ENCODE measurements at places on chromosomes 13 and 19. TPM values are rescaled to one million over a fixed set of nuclear protein-coding genes. Genes with fewer than 3 reads are reported as not detected.

The CCDC169 gene
- 0.36 TPM for total RNA-seq

The TNFSF11 gene
- not detected for total RNA-seq

The HSPH1 gene
- total RNA-seq = 107 TPM

The SYCN gene
- total RNA-seq = not detected

The FFAR3 gene
- not detected for total RNA-seq

The TUBB4A gene
- 6.5 TPM for total RNA-seq

The TNNT1 gene
- total RNA-seq = 135 TPM

The ZGLP1 gene
- total RNA-seq = 1.7 TPM

The ICAM5 gene
- total RNA-seq = 1.2 TPM

The ARHGEF1 gene
- 107 TPM for total RNA-seq

The C1QTNF9B gene
- not detected for total RNA-seq

The TTC9B gene
- 0.25 TPM for total RNA-seq

The GAPDHS gene
- not detected for total RNA-seq

The B3GNT3 gene
- 4.3 TPM for total RNA-seq

The LRRC4B gene
- 0.40 TPM for total RNA-seq

The SERTM1 gene
- not detected for total RNA-seq

The KLK4 gene
- total RNA-seq = not detected

The CD70 gene
- total RNA-seq = 22.8 TPM

The RFPL4AL1 gene
- not detected for total RNA-seq

The KCNJ14 gene
- 1.1 TPM for total RNA-seq

The ZNF544 gene
- 24.6 TPM for total RNA-seq

The CERS1 gene
- 5.2 TPM for total RNA-seq

The SHANK1 gene
- 0.17 TPM for total RNA-seq

The CCDC61 gene
- 3.7 TPM for total RNA-seq

The C13orf42 gene
- not detected for total RNA-seq

The BST2 gene
- total RNA-seq = not detected

The ZNF667 gene
- total RNA-seq = not detected

The KLK3 gene
- total RNA-seq = not detected

The PNMA8B gene
- total RNA-seq = not detected

The KLK1 gene
- total RNA-seq = 0.20 TPM

The FAM124A gene
- total RNA-seq = 2.0 TPM

The FCER2 gene
- not detected for total RNA-seq

The NTF4 gene
- 0.63 TPM for total RNA-seq

The FBXO17 gene
- total RNA-seq = 59.5 TPM

The ZNF433 gene
- not detected for total RNA-seq

The SULT2A1 gene
- not detected for total RNA-seq

The GPR183 gene
- total RNA-seq = not detected

The CLEC17A gene
- total RNA-seq = not detected

The MBD3L3 gene
- not detected for total RNA-seq

The TMEM238 gene
- 10.0 TPM for total RNA-seq

The PSG5 gene
- 0.35 TPM for total RNA-seq

The PNMA8C gene
- not detected for total RNA-seq

The TSEN34 gene
- 122 TPM for total RNA-seq

The SIGLECL1 gene
- not detected for total RNA-seq

The FSD1 gene
- total RNA-seq = 7.4 TPM

The ACP5 gene
- 0.28 TPM for total RNA-seq

The LAIR1 gene
- total RNA-seq = not detected

The NLRP4 gene
- total RNA-seq = not detected

The URAD gene
- not detected for total RNA-seq

The KLK15 gene
- not detected for total RNA-seq

The ANKRD24 gene
- 0.23 TPM for total RNA-seq

The HSD17B14 gene
- 15.0 TPM for total RNA-seq

The MCOLN1 gene
- total RNA-seq = 11.4 TPM

The ADGRE2 gene
- 0.55 TPM for total RNA-seq

The ARL11 gene
- total RNA-seq = not detected

The CKM gene
- total RNA-seq = not detected

The HTR2A gene
- total RNA-seq = not detected

The ELOF1 gene
- total RNA-seq = 98.5 TPM
